ENCODE measurements at places on chromosomes 1 and 21.
A peak's percentile ranks its signal among the peaks of the same experiment; 100 is the strongest.

- DNase-seq = peak; percentile 34
Measured at GRCh38 chr1:39845569-39846566, 37.4 kb downstream of the TRIT1 start.

- no peak for DNase-seq
Measured at GRCh38 chr1:92359986-92360385, 61.1 kb downstream of the RPAP2 start.

DNA sequence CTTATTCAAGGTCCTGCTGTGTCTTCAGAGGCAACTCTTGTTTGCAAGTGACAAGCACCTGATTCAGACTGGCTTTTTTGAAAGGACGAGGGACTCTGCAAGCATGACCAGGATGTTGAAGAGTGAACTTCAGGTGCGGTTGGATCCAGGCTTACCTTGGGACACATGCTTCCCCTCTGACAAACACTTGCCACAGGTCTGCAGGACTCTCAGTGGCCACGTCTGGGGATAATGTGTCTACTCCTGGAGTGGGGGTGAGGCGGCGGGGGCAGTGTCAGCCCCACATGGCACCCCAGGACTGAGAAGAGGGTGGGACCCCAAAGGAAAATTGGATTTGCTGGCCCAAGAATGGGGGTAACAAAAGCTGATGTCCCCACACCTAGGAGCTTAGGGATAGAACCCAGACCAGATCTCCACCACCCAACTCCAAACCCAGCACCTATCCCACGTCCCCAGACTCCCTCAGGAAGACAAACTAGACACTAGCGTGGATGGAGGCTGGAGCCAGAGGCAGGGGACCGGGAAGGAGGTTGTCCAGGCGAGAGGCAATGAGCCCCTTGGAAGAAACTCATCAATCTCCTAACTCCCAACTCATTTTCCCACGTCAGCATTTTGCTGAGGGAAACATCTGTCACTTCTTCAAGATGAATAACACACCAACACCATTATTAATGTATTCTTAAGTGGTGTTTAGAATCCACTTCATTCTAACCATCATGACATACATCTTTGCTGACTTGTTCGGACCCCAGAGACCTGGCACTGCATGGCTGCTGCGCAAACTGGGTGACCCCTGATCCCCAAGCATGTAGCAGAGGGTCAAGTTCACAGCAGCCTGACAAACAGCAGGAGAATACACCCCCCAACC, 32.0 kb upstream of the LAPTM5 start:
- no peak for DNase-seq

DNA sequence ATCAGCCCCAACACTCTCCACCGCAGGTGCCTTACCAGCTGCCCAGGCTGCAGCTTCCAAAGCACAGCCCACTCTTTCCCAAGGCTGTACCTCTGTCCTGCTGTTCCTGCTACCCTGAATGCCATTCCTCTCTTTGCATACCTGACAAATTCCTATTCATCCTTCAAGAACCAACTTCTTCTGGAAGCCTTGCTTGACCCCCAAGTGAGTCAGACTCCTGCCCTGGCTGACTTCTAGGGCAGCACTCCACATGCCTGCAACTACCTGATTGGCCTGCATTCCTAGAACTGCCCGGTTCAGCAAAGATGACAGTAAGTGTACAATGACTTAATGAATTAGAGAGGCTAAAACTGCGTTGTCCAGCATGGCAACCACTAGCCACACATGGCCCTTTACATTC, 20.8 kb upstream of the PDZK1IP1 start:
- no peak for DNase-seq

DNA sequence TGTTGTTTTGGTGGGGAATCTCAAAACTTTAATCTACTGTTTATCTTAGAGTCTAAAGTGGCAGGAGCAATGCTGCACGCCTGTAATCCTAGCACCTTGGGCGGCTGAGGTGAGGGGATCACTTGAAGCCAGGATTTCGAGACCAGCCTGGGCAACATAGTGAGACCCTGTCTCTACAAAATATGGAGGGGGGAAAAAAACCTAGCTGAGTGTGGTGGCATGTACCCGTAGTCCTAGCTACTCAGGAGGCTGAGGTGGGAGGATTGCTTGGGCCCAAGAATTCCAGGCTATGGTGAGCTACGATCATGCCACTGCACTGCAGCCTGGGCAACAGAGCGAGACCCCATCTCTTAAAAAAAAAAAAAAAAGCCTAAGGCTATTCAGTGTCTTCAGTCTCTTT, 38.1 kb downstream of the POFUT2 start:
- DNase-seq = no peak

DNA sequence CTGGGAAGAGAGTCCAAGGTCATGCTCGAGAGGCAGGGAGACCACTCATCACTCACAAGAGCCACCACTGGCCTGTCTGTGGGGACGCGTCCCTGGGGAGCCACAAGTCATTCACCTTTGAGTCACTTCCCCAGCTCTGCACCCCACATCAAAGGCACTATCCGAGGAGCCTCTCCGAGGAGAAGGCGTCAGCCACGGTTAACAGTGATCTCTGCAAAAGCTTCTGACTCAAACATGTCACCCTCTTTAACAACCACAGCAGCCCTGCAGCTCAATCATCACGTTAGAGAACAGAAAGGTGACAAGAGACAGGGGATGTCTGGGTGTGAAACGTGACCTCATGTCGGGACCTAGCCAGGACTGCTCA, 9.0 kb downstream of the LRRC47 start:
- no peak for DNase-seq

- no peak for DNase-seq
Measured at GRCh38 chr1:12669529-12670068, 25.7 kb downstream of the AADACL4 start.
